ENCODE measurements at places on chromosomes 5 and 9.

DNA sequence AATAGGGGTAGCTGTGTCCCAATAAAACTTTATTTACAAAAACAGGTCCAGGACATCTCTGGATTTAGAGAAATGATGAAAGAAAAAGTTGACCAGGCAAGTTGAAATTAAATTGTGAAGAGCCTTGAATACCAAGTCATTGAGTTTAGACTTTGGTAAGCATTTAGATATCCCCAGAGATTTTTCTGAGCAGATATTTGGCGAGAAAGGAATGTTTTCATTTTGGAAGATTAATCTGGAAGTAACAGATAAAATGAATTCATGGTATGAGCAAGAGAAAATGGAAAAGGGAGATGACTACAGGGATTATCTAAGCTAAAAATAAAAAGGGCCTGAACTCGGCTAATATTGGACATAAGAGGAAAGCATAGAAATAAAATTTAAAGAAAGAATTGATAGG lies 157.6 kb downstream of the ACTL7B start:
- DNase-seq = no peak

- DNase-seq = no peak
Observed at GRCh38 chr9:134706522-134706921, 64.9 kb downstream of the COL5A1 start.

DNA sequence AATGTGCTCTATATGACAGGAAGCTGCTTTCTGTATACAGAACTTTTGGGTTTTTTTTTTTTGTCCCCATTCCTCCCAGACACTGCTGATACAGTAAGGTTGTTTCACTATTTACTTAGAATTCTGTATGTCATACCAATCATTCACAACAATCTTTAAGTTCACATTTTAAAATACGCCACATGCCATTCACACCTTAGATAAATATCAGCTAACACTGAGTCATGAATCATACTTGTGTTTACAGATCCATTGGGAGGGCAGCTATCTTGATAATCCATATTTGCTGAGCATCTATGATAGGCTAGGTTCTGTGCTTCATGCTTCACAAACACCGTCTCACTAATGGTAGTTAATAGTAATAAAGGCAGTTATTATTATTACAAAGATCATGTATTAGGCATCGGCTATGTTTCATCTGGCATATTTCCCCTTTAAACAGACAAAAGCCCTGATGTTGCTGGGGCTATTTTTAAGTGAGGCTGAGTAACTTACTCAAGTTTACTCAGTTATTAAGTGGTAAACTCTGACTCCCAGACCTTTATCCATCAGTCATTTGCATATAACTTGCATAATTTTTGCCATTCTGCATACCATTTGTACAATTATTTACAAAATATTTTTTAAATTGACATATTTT lies 152.2 kb upstream of the HMHB1 start:
- DNase-seq = no peak

- DNase-seq = no peak
Observed at GRCh38 chr5:94425396-94425795, 193.0 kb downstream of the KIAA0825 start.

DNA sequence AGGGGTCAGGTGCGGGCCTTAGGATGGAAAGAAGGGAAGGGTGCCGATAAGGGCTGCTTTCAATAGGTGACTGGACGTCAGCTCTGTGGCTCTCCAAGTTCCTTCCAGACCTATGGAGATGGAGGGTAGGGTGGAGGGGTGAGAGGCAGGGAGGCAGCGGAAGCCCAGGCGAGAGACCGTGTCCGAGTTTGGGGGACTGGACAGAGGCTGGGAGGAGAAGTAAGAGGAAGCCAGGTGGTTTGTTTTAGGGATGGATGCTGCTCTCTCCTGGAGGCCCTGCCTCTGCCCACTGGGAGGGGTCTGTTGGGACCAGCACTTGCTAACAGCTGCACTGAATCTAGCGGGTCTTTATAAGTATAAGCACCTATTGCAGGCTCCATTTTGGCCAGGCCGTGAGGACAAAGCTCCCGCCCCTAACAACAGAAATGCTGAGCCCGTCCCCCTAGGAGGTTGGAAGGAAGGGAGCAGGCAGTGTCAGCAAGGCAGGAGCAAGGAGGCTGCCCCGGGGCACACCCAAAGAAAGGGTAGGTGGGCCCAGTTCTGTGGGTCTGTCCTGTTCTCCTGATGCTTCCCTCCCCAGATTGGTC lies 167.5 kb downstream of the DAB2IP start:
- DNase-seq = no peak

All from astrocyte of the cerebellum (primary cell).